ENCODE measurements at places on chromosomes 2 and 18.

- no peak for DNase-seq
Measured at GRCh38 chr2:212180408-212181083, 358.1 kb downstream of the ERBB4 start.

- no peak for DNase-seq
Measured at GRCh38 chr2:119599384-119599783, 55.1 kb downstream of the CFAP221 start.

DNA sequence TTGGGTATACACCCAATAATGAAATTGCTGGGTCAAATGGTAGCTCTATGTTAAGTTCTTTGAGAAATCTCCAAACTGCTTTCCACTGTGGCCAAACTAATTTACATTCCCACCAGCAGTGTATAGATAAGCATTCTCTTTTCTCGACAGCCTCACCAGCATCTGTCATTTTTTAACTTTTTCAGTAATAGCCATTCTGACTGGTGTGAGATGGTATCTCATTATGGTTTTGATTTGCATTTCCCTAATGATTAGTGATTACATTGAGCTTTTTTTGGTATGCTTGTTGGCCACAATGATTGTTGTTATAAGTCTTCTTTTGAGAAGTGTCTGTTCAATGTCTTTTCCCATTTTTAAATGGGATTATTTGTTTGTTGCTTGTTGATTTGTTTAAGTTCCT is 50.4 kb upstream of the EPAS1 start:
- DNase-seq: no peak

- no peak for DNase-seq
Measured at GRCh38 chr2:101741775-101742520, 44.4 kb downstream of the MAP4K4 start.

DNA sequence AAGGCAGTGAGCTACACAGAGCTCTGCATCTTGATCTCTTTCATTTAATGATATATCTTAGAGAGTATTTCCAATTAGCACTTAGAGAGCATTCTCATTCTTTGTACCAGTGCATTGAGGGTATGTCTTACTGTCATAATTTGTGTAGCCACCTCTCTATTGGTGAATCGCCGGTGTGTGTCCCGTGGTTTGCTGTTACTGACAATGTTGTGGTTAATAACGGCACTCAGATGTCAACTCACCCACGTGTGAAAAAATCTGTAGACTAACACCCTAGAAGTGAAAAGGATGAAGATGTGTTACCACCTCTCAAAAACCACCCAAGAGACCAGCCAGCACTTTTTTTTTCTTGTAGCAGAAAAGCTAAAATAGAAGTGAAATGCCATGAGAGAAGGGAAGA is 37.1 kb downstream of the TEX51 start:
- no peak for DNase-seq

- peak; percentile 28 for DNase-seq
Measured at GRCh38 chr2:16816016-16816415, 150.4 kb upstream of the CYRIA start.

- DNase-seq: peak; percentile 31
Measured at GRCh38 chr2:61793389-61793836, 60.4 kb downstream of the FAM161A start.

DNA sequence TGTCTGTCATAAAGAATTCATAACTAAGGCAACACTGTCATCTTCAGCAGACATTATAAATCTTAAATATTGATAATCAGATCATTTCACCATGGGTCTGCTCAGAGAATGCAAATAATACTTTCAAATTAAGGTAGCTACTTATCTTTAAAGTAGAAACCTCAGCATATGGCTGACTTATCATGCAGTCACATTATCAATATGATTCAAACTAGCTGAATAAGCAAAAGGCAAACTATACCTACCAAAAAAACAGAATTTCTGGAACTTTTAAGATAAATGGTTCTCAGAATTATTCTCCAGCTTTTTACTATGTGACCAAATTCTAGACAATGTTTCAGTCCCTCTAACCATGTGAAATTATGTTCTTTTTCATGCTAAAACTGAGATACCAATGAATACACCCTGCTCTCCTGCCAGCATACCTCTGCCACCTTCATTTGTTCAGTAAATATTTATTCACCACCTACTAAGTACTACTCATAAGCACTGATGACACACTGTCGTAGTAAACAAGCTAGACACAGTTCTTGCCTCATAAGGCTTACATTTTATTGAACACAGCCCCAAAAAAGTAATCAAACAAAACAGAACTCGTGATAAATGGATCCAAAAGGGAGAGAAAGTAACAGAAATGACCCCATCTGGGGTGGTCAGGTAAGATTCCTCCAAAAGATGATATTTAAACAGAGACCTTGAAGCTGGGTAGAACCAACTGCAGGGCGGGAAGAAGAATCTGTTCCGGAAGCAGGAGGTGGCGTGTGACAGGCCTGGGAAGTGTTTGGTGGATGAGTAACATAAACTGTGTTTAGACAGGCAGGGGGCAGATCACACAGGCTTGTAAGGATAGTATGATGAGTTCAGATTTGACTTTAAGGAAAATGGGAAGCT is 17.7 kb downstream of the SPIRE1 start:
- DNase-seq: no peak

DNA sequence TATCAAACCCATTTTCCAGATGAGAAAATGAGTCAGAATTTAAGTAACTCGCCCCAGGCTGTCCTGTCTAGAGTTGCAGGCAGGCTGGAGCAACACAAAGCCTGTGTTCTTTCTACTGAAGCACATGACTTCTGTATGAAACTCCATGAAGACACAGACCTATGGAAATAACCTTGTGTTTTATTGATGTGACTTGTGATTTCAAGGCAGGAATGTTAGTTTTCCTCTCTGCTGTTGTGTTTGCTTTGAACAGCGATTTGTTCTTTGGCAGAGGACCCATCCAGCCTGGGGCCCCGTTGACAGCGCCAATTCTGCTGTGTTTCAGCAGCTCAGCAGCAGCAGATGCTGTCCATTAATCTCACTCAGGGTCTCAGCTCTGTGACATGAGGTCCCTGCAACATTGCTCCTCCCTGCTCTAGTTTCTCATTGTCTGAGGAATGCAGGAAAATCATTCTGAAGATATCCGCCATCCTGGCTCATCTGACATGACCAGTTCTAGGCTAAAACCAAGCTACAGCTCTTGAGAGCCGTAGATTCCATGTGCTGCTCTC is 344.3 kb upstream of the RAB12 start:
- no peak for DNase-seq

GRCh38 chr2:65281627-65282351 is 54.2 kb downstream of the ACTR2 start:
- DNase-seq: no peak

- DNase-seq: no peak
Measured at GRCh38 chr2:234494361-234495250, 2.3 kb downstream of the ARL4C start.

GRCh38 chr18:38368246-38368645 is 802.6 kb upstream of the CELF4 start:
- DNase-seq: no peak

DNA sequence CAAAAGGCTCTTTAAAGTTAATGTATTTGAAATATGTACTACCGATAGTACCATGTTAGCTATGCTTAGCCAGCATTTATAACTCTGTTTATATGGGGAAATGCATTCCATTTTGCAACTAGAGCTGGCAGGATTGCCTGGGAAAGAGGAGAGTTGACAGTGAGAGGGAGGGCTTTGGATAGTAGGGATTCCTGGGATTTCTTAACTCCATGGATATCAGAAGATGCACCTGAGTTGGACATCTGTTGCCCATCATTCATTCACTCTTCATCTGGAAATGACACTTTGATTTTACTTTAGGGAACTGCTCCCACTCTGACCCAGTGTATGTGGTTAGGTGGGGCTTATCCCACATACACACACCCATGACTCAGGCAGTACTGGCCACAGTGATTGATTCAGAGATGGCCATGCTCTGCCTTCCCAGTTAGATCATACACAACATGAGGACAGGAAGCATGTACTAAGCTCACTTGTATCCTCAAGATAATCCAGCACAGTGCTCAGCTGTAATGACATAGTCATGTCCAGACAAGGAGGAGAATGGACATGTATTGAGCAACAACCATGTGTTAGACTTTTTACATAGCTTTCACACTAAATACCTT is 248.8 kb downstream of the MREG start:
- DNase-seq: peak; percentile 87

GRCh38 chr18:10892786-10893185 is 256.6 kb downstream of the PIEZO2 start:
- DNase-seq: no peak

GRCh38 chr2:105714141-105714540 is 30.6 kb upstream of the NCK2 start:
- no peak for DNase-seq

DNA sequence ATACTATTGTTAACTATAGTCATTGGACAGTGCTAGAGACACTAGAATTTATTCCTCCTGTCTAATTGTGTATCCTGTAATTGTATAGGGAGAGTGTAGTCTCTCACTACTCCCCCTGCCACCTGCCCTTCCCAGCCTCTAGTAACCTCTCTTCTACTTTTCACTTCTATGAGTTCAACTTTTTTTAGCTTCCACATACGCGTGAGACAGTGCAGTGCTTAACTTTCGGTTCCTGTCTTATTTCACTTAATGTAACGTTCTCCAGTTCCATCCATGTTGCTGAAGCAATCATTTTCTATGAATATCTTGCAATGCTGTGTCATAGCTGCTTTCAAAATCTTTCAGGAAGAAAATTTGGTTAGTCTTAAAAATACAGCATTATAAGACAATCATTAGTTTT is 22.8 kb upstream of the RUFY4 start:
- peak; percentile 98 for DNase-seq

GRCh38 chr2:171687287-171688128 is at the start of gene DYNC1I2:
TSS of gene DYNC1I2 (plus strand) at chr2:171687469. CDS start at chr2:171690156, 2,687 bp downstream.
- peak; percentile 92 for DNase-seq

DNA sequence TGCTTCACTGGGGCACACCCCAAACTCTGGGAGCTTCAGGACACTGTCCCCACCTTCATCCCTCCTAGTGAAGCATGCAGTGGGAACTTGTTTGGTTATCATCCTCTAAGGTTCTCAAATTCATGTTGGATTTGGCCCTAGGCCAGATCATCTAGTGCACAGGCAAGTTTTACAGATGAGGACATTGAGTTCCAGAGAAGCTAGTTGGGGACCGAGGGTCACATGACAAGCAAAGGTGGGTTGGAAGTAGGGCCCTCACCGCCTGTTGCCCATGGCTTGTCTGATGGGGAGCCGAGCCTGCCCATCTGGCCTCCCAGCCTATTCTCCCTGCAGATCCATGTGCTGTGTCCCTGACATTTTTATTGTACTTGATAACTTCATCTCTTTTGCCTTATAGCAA is 2.8 kb downstream of the PRKCE start:
- no peak for DNase-seq

DNA sequence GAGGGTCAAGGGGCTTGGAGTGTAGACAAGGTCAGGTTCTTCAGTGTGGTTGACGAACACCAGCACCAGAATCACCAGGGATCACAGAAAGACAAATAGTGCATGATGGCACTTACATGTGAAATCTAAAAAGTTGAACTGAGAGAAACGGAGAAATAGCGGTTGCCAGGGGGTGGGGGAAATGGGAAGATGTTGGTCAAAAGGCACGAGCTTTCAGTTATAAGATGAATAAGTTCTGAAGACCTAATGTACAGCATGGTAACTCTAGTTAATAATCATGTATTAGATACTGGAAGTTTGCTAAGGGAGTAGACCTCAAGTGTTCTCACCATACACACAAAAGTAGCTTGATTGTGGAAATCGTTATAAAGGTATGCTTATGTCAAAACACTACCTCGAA is 43.7 kb upstream of the DARS1 start:
- DNase-seq: peak; percentile 63

GRCh38 chr18:32891797-32892196 is 119.0 kb upstream of the KLHL14 start:
- no peak for DNase-seq

DNA sequence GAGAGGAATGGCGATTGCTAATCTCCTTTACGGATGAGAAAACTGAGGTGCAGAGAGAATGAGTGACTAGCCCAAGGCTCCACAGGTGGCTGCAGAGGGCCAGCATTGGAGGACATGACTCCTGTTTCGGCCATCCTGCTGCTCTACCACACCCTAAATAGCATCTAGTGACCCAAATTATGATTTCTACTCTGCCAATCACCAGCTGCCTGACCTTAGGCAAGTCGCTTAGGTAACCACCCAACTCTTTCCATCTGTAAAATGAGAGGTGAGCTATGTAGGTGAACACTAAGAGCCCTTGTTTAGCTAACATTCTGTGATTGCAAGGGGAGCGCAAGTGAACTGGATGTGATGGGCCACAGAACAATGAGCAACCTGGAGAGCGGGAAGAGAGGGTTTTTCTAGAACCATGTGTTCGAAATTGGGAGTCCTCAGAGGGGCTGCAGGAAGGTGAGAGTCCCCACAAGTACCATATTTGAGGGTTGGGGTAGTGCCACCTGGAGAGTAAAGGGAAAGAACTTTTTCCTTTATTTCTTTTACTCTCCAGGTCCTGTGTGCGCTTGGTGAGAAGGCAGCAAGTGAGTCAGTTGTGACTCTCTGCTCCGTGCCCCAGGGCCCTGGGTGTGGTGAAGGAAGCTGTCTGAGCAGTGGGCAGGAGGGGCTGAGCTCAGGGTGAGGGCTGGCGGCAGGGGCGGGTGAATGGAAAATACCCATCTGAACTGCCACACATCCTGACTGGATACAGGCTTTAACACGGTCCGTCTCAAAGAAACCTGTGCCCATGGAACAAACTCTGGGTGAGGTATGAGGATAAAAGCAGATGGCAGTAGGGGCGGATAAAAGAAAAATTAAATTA is 2.4 kb downstream of the CYP27C1 start:
- DNase-seq: no peak

DNA sequence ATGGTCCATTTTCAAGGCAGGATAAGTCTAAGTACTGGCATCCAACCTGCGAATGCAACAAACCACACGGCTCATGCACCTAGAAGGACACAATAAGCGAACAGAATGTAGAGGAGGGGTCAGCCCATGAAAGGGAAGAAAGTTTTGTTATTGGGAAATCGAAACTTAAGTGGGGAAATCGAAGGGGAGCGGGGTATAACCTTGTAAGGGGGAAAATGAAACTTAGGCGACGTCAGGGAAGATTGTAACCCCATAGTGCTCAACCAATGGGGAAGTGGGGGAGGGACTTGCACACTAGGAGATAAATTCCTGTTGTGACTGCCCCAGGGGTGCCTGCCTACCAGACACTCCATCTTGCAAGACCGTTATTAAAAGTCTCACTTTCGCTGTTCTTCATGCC is 15.6 kb upstream of the OTOF start:
- DNase-seq: peak; percentile 90

DNA sequence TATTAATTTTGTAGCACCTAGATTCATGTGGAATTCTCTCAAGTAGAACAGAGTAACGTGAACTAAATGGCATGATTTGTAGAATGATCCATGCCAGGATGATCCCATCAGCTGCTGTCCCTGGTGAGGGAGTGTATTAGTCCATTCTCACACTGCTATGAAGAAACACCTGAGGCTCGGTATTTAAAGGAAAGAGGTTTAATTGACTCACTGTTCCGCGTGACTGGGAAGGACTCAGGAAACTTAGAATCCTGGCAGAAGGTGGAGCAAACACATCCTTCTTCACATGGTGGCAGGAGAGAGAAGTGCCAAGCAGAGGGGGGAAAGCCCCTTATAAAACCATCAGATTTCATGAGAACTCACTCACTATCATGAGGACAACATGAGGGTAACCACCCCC is 312.6 kb downstream of the PTPRM start:
- DNase-seq: no peak
